Stimulated activated CD8-positive, alpha-beta memory T cell treated with anti-CD3 and anti-CD28 coated beads, Interleukin-2, amount 100 ng/mL, for 1 hour (primary cell): ENCODE measurements at places on chromosomes 12 and 14.

DNA sequence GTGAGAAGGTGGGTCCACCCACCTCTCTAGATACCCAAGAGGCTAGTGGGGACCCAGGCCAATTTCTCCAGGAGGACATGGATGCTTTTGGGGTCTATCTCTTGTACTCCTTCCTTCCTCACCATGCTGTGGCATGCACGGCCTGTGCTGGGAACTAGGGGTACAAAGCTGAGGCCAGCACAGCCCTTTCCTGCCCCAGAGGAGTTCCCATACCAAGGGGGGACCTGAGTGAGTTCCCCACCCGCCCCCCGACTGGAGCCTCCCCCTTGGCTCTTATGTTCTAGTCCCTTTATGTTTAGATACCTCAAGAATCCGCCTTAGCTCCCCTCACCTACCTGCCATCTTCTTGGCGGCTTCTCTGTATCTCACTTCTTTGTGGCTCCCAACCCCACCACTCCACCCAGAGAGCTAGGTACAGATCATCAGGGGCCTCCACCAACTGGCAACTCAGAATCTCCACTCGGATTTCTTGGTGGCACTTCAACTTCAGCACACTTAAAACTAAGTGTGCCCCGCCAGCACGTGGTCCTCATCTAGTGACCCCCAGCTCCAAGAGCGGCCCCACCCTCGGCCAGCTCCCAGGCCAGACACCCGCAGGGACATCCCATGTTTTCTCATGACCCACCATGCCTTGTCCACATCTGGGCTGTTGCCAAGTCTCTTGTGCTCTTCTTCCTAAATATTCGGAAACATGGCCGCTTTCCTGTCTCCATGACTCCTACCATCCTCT lies 115.2 kb upstream of the RTL1 start:
- DNase-seq: no peak

- DNase-seq: no peak
Measured at GRCh38 chr12:125773033-125773640, 707.9 kb downstream of the AACS start.

DNA sequence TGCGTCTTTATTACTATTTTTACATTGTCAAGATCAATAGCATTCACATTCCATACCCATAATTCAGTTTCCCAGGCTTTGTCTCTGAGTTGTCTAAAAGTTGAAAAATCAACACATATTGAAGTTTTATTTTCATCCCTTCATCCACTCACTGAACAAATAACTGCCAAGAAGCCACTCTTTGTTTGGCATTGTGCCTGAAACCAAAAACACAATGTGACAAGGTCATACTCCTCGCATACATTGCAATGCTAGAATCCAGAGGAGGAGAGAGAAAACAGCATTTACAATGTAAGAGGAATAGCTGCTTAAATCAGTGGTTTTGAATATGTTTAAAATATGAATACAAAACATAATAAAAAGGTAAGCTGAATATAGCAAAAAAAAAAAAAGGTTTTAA lies 71.8 kb downstream of the CCDC60 start:
- DNase-seq: no peak

GRCh38 chr12:2299206-2299605 lies 246.4 kb downstream of the CACNA1C start:
- no peak for DNase-seq

DNA sequence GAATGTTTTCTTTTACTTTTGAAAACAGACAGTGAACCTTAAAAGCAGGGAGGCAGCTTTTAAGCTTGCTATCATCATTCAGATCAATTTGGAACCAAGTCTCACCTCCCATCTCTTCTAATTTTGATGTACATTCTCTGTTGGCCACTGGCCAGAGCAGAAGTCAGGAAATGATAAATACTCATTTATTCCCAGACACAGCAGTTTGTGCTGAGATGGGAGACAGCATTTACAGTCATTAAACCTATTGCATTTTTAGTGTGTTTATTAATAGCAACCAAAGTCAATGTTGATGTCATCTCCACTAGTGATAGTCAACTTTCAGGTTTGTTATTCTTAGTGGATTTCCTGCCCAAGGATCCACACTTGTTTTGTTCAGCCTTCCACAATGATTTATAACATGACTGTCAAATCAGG lies 320.0 kb upstream of the ATP2B1 start:
- DNase-seq: no peak

DNA sequence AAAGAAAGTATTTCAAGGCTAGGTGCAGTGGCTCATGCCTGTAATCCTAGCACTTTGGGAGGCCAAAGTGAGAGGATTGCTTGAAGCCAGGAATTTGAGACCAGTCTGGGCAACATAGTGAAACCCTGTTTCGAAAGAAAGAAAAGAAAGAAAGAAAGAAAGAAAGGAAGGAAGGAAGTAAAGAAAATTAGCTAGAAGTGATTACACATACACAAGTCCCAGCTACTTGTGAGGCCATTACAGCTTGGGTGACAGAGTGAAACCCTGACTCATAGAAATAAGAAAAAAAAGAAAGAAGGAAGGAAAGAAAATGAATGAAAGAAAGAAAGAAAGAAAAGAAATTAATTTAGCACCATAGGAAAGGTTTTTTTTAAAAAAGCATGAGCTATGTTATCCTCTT lies 33.3 kb upstream of the PPP1CC start:
- no peak for DNase-seq

GRCh38 chr12:76190299-76190698 lies 105.8 kb upstream of the NAP1L1 start:
- DNase-seq: no peak

DNA sequence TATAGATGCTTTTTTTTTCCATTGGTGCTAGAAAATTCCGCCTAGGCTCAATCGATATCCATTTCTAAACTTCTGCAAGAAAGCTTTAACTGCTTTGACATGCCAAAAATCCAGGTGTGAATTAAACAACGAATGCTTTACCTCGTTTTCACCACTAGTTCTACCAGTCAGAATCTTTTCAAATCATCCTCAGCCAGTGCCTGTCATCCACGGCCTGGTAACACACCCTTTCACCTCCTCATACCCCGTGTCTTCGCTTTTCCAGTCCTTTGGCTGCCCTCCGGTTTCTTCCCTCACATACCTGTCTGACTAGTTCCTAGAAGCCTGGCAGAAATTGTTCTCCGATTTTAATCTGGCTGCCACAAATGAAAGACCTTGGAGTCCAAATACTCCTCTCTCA lies 1.4 kb upstream of the PHC1 start:
- DNase-seq: no peak
